ENCODE measurements at places on chromosomes 3 and 15. TPM values are rescaled to one million over a fixed set of nuclear protein-coding genes. Genes with fewer than 3 reads are reported as not detected.

DNA sequence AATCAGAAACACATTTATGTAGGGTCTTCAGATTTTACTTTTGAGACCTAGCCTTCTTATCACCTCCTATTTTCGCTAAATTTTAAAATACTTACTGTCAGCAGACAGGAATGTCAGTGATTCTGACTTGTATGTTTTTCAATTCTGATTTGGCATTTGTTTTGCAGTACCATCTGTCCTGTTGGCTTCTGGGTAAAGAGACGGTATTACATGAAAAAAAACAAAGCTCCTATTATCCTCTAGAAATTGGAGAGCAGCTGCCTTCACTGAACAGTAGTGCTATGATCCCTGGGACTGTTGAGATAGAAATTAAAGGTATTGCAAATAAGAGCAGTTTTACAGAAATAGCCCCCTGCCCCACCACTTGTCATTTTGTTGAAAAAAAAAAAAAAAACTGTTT, 8.4 kb downstream of the ARMC8 start:
- no peak overlapping the region for H3K27ac ChIP-seq
- H3K4me1 ChIP-seq: no peaks in the 10 kb centered on the region
- DNase-seq: no peak
- peaks cover 16% of the 10 kb centered on the region for H3K36me3 ChIP-seq

AADACL2 gene
- not detected for polyA plus RNA-seq

DNA sequence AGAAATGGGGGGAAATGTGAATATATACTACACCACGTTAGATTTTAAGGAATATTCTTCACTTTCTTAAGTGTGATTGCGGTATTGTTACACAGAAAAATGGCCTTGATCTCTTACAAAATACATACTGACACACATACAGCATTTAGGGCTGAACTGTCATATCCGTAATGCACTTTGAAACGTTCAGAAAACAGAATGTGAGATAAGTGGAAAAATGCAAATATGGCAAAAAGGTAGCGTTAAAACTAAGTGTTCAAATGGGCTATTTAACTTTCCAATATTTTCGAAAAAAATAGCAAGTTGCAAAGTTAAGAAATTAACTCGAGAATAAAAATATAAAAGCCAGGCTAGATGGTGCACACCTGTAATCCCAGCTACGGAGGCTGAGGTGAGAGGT, 1.8 kb downstream of the ZNF280D start:
- peak overlapping the region; percentile 83 for H3K27ac ChIP-seq
- no peak overlapping the region for H3K4me3 ChIP-seq
- DNase-seq: no peak
- H3K27me3 ChIP-seq: no peaks in the 10 kb centered on the region
- no peaks in the 10 kb centered on the region for H3K36me3 ChIP-seq
- peaks cover 30% of the 10 kb centered on the region for H3K4me1 ChIP-seq

GRCh38 chr3:131381445-131382291, at the start of gene NUDT16:
TSS of gene NUDT16 (plus strand) at chr3:131381774. CDS start at chr3:131381805, 31 bp downstream.
- H3K36me3 ChIP-seq: no peaks in the 10 kb centered on the region
- no peaks in the 10 kb centered on the region for H3K27me3 ChIP-seq
- peak; percentile 97 for DNase-seq
- peaks cover 17% of the 10 kb centered on the region for H3K4me1 ChIP-seq
- H3K4me3 ChIP-seq: peak within 1 kb of the TSS; percentile 65

DNA sequence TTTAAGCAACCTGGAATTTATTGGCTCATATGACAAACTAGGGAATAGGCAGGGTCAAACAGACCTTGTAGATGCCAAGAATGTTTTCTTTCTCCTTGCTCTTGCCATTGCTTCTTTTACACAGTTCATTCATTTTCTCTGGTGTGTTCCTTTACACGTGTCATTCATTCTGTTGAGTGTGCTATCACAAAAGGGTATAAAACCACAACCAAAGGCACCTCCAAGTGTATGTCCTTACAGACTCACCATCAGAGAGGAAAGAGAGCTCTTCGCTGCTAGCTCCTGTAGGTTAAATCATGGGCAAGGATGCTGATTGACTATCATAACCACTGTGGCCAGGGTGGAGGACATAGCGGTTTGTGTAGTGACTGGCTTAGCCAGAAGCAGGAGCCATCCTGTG, 19.2 kb upstream of the FRMD4B start:
- H3K36me3 ChIP-seq: no peaks in the 10 kb centered on the region
- H3K27ac ChIP-seq: no peak overlapping the region
- H3K4me3 ChIP-seq: no peak overlapping the region
- H3K27me3 ChIP-seq: peaks cover 7% of the 10 kb centered on the region
- DNase-seq: no peak
- H3K4me1 ChIP-seq: no peaks in the 10 kb centered on the region

DNA sequence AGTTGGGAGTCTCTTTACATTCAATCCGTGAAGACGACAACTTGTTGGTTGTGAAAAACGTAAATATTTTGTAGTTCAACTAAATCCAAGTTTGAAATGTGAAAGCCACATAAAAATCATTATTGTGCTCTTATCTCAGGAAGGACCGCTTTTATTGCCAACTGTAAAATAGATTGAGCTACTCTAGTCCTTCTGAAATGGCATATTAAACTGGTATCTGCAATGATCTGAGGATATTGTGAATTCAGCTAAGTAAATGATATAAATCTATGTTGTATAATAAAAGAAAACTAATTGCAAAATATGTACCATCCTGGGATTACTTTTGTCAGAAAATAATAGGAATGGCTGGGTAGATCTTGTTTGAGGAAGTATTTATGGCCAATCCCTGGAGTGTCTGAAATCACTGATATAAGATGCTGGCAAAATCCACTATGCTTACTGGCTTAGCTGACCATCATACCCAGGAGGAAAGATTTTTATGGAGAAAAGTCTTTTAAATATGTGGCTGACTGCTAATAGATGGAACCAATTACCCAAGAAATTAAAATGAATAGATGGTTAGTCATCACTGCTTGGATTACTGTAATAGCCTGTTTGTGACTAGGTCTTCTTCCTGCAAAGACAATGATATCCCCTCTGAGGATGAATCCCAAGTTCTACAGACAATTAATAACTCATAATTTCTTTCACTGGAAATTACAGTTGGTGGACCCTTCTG, 191.8 kb downstream of the SEMA6D start:
- no peaks in the 10 kb centered on the region for H3K27me3 ChIP-seq
- H3K4me3 ChIP-seq: no peak overlapping the region
- no peaks in the 10 kb centered on the region for H3K4me1 ChIP-seq
- no peaks in the 10 kb centered on the region for H3K36me3 ChIP-seq

DNA sequence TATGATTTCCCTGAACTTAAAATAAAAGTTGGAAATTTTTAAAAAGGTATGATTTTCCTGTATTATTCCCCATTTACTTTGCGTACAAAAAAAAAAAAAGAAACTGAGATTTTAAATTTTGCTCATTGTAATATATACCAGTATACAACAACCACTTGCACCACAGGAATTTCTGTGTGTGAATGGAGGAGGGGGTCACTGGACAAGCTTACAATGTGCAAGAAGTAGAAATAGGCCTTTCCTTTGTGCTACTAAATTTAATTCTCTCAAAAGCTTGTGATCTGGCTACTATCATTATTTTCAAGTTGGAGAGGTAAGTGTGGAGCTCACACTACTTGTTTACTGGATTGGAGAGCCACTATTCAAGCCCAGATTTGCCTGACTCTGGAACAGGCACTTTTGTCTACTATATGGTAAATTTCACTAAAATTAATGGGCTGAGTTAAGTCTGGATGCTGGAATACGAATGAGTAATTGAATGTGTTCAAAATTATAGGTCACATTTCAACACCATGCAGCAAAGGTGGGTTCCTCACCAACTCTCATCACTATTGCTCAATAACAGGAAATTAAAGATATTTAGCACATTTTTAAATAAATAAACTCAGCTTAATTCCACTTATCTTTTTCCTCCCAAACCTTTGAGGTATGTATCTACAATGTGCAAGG, 148.0 kb upstream of the MBNL1 start:
- DNase-seq: no peak
- H3K4me3 ChIP-seq: no peak overlapping the region
- no peak overlapping the region for H3K27ac ChIP-seq
- H3K36me3 ChIP-seq: no peaks in the 10 kb centered on the region

- no peaks in the 10 kb centered on the region for H3K4me1 ChIP-seq
- no peaks in the 10 kb centered on the region for H3K27me3 ChIP-seq
- no peak overlapping the region for H3K4me3 ChIP-seq
- no peak for DNase-seq
Observed at GRCh38 chr15:35194296-35194695, 109.2 kb upstream of the NANOGP8 start.

DNA sequence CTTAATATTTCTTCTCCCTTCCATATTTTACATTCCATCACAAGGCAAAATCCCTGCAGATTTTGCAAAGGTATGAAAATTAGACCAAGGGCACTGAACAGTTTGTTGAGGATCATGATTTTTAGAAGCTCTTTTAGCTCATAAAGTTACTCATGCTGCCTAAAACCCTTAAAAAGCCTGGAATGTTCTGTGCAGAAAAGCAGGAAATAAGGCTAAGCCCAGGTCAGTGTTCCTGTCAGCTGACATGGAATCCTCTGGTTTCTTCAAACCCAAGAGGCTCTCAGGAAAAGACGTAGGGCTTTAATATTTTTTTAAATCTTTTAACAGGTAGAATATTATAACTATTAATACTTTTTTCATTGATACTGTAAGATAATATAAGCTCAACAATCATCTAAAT, 8.2 kb downstream of the CBLB start:
- no peak overlapping the region for H3K27ac ChIP-seq
- no peak for DNase-seq
- H3K36me3 ChIP-seq: peaks cover 4% of the 10 kb centered on the region

MAP1A gene
- 0.03 TPM for polyA plus RNA-seq

GRCh38 chr3:101999177-101999779, 150.0 kb downstream of the NFKBIZ start:
- H3K27me3 ChIP-seq: no peaks in the 10 kb centered on the region
- H3K27ac ChIP-seq: no peak overlapping the region
- no peak overlapping the region for H3K4me3 ChIP-seq
- DNase-seq: no peak
- peaks cover 23% of the 10 kb centered on the region for H3K4me1 ChIP-seq
- H3K36me3 ChIP-seq: no peaks in the 10 kb centered on the region

DNA sequence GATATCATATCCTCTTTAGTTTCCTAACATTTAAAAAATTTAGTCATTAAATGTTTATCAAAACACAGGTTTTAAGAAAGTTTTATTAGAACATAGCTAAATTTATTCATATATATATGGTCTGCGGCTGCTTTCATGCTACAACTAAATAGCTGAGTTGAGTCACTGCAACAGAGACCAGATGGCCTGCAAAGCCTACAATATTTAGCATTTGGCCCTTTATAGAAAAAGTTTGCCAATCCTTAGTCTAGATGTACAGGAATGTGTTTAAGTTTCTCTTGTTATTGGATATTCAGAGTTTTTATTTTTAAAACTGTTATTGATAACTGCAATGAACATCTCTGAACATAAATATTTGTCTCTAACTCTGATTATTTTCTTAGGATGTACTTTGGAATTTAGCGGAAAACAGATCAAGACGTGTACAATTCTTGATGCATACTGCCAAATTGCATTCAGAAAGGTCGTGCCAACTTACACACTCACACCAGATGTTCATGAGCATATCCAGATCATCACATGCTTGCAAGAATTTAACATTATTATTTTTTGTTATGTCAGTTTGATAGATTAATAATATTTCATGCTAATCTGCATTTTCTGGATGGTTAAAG, 157.9 kb downstream of the STAC start:
- no peak overlapping the region for H3K27ac ChIP-seq
- no peaks in the 10 kb centered on the region for H3K27me3 ChIP-seq
- DNase-seq: no peak
- no peak overlapping the region for H3K4me3 ChIP-seq
- H3K4me1 ChIP-seq: no peaks in the 10 kb centered on the region

LRTM1 gene
- not detected for polyA plus RNA-seq

SERPINI2 gene
- not detected for polyA plus RNA-seq

GRCh38 chr15:58900631-58901030, 32.8 kb downstream of the SLTM start:
- H3K27ac ChIP-seq: no peak overlapping the region
- H3K4me3 ChIP-seq: no peak overlapping the region
- H3K36me3 ChIP-seq: peaks cover 19% of the 10 kb centered on the region
- no peak for DNase-seq
- no peaks in the 10 kb centered on the region for H3K27me3 ChIP-seq

ARHGAP31 gene
- 3.5 TPM for polyA plus RNA-seq

DNA sequence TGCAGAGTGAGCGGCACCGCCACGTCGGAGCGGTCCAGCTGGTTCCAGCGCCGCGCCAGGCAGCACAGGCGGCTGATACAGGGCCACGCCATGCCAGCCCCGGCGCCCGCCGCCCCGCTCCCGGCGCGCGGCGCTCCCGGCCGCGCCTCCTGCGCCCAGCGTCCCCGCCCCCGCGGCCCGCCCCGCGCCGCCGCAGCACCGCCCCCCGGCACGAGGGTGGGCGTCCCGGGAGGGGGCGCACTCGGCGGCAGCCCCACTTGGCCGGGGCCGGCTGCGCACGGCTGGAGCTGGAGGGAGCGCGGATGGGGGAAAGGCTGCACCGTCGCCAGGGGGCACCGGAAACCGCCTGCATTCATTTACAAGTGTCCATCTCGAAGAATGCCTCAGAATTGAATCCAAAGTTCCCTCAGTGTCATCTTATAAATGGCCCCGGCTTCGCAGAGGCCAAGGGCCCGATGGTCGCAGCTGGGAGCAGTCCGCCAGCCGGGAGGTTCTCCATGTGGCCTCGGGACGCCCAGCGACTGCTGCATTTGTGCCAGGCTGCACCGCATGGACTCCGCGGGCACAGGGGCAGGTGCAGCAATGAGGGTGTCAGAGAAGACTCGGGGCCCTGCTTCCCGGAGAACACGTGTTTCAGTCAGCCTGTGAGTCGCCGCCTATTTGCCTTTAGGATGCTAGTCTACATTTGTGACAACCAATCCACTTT, at the start of gene MAP6D1:
TSS of gene MAP6D1 (minus strand) at position 122 of the 706 bp plus-strand sequence. CDS start at position 92, 30 bp downstream.
- H3K27ac ChIP-seq: no peak within 1 kb of the TSS
- H3K36me3 ChIP-seq: peaks cover 11% of the 10 kb centered on the region
- H3K4me3 ChIP-seq: peak within 1 kb of the TSS; percentile 56
- peaks cover 4% of the 10 kb centered on the region for H3K27me3 ChIP-seq
- H3K4me1 ChIP-seq: peaks cover 14% of the 10 kb centered on the region
- peak; percentile 54 for DNase-seq

DNA sequence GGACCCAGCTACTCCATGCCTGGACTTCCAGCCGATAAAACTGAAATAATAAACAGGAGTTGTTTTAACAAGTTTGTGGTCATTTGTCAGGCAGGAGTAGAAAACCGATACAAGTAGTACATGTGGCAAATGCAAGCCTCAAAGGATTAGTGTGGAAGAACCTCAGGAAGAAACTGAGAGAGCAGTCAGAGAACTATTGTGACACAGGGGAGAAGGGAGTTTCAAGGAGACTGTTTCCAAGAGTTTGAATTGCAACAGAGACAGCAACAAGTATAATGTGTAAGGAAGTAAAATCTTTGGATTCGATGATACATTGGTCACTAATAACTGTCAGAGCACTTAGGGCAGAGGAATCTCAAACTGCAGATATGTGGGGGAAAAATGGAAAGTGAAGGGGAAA, 450.6 kb upstream of the ARHGEF26 start:
- no peaks in the 10 kb centered on the region for H3K4me1 ChIP-seq
- no peaks in the 10 kb centered on the region for H3K36me3 ChIP-seq
- no peak overlapping the region for H3K4me3 ChIP-seq

TSEN2 gene
- polyA plus RNA-seq: 13.4 TPM

KCNMB2 gene
- not detected for polyA plus RNA-seq
